Stimulated activated CD4-positive, alpha-beta T cell treated with anti-CD3 and anti-CD28 coated beads, Interleukin-4, amount 100 ng/mL, for 1 hour (primary cell): ENCODE measurements at places on chromosomes 1 and 21.

- no peak for DNase-seq
These were observed 429.6 kb downstream of the PLPP3 start for GRCh38 chr1:56149761-56150160.

DNA sequence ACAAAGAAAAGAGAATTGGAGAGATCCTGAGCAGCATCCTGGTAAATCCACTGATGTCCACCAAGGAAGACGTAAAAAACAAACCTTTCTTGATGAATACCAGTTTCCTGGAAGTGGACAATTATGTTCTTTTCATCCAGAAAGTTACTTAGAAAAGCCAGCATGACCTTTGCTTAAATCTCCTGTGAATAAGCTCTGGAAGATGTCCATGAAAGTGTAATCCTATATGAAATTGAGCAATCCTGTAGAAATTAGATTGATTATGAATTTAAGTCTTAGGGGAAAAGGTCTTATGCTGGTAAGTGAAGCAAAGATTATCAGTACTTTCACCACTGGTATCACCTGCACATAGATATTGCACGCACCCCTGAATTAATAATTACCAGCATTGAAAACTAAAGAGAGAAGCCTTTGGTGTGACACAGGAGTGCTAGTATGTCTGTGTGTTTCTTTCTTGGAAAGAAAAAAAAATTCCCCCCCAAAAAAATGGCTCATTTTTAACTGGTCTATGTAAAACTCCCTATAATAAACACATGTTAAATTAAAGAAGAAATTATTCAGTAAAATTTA is 164.5 kb upstream of the LHX8 start:
- DNase-seq, result no peak

- DNase-seq, result no peak
These were observed 61.7 kb downstream of the CASQ2 start for GRCh38 chr1:115706587-115707425.

DNA sequence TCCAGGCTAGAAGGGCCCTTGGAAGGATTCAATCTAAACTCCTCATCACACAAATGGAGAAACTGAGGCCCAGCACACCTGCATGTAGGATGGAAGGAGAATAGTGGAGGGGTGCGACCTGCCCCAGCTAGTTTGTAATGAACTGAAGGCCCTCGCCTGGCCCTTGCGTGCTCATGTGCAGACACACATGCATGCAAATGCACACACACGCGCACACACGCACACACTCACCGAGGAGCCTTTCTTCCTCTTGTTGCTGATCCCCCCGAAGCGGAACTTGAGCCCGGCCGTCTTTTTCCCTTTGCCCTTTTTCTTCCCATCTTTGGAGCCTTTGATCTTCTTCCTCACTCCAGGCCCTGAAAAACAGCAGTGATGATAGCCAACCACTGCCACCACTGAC is 27.9 kb downstream of the CHD5 start:
- no peak for DNase-seq

- no peak for DNase-seq
These were observed 67.5 kb downstream of the SYT2 start for GRCh38 chr1:202642619-202643291.

DNA sequence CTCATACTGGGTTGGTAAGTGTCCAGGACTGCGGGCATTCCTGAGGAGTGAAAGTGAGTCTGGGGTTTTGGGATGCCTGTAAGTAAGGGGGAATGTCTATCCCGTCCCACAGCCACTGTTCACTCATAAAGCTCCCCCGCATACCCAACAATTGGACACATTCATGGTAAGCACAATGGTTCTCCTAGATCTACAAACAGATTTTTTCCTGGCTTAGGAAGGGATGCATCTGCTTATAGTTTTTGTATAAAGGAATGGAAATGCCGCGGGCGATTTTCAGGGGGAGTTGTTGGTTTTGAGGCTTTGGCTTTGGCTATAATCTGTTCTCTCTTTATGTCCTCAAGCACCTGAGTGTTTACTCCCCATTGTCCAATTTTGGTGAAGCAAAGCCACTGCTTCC is 7.1 kb downstream of the ERVH48-1 start:
- no peak for DNase-seq

GRCh38 chr21:45637883-45638282 is 5.6 kb upstream of the PCBP3 start:
- DNase-seq, result no peak

- DNase-seq, result no peak
These were observed 72.0 kb upstream of the CLDN14 start for GRCh38 chr21:36551731-36552433.

DNA sequence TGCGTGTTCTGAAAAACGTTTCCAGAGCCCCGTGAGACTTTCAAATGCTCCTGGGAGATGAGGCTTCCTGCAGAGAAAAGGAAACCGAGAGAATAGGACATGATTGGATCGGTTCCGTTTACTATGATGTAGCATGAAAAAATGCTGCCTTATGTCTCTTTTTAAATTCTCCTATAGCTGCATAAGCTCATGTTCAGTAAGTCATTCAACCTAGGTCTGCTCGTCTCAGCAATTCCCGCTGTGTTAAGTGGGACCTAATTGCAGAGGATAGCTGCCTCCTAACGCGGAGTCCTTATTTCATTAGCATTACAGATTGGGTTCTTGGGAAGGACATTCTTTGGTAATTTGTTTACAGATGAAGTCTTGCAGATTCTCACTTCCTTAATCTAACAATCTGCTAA is 165.3 kb downstream of the GALNT2 start:
- DNase-seq, result no peak

- no peak for DNase-seq
These were observed 14.4 kb downstream of the ELAVL4 start for GRCh38 chr1:50123071-50123470.

GRCh38 chr1:204950353-204951001 is 79.8 kb downstream of the NFASC start:
- no peak for DNase-seq

DNA sequence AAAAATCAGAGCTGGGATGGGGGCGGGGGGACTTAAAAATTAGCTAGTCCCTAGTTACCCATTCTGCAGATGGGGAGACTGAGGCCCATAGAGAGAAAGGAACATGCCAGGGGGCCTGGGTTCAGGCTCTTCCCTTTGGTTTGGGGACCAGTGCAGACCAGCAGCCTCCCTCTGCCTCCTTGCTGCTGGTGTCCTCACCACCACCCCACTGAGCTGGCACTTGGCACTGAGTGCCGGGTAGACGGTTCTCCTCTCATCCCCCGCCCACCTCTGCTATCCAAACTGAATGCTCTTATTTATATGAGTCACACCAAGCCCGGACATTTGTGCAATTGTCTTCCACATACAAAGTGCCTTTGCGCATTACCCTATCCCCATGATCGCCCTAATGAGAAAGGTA is 39.2 kb downstream of the CAMK2N1 start:
- DNase-seq, result no peak

DNA sequence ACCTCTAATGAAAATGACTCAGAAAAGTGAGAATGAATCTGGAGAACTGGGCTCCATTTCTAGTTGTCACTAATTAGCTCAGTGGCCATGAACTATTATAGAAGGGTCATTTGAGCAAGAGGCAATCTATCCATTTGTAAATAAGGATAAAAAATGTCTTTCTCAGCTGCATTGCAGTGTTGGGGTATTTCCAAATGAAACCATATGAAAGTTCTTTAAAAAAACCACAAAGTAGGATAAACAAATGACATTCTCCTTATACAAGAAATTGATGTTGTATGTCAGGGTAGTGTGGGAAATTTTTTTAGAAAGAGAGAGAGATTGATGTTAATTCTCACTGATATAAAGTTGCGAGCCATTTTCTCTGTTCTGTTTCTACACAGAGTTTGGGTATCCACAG is 26.0 kb downstream of the FMO3 start:
- no peak for DNase-seq

DNA sequence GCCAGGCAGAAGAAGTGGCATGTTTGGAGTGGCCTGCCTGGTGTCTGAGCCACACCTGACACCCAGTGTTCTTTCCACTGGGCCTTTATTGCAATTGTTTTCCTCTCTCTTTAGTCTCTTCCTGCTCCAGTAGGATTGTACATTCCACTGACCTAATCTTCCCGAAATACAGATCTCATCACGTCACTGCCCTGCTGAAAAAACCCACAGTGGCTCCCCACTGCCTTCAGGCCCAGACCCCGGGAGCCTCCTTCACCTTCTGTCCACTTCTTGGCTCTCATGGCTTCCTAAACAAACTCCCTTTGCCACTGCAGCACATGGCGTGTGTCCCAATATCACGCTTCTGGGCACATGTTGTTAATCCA is 25.3 kb upstream of the ATP5PO start:
- no peak for DNase-seq

DNA sequence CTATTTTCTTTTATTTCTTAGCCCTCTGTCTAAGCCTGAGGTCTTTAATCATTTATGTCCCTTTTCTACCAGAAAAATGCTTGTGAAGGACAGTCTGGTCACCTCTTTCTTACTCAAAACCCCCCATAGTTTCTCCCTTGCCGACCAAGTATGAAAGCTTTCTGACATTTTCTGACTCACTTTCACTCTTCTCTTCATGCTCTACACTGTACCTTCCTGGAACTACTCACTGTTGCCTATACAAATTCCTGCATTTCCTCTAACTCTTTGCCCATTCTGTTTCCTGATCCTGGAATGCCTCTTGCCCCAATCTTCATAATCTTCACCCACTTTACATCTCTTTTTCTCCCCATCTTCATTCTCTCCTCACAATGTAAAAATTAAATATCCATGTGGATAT is 380.0 kb downstream of the HHIPL2 start:
- no peak for DNase-seq
